Jurkat, Clone E6-1 (cell line): ENCODE measurements at places on chromosomes 3 and 15.

DNA sequence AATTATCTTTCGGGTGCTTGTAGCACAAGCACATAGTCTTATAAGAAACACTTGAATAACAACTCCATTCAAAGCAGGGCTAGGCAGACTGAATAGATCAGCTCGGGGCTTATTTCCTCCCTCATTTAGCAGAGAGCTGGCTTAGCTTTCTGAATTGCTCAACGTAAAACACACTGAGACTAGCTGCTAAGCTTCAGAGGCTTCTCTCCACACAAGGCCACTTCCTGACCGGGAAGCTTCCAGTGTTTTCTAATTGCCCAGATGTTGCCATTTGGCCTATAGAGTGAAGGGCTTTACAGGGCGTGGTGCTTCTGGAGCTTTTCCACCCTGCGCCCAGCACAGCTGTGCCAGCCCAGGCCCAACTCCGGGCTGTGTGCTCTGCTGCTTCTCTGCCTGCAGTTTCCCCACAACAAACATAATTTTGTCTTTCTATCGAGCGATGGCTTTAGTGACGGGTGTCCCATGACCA is 16.6 kb downstream of the FAM240A start:
- no peak for DNase-seq

- no peak for DNase-seq
Observed at GRCh38 chr15:66017792-66018487, 148.6 kb downstream of the RAB11A start.

- no peak for DNase-seq
Observed at GRCh38 chr3:177557548-177557947, 360.3 kb upstream of the TBL1XR1 start.

GRCh38 chr15:23687143-23687470 is at the start of gene NDN:
NDN (minus strand) TSS chr15:23687305; CDS start chr15:23687217, 88 bp downstream.
- peak; percentile 37 for DNase-seq

DNA sequence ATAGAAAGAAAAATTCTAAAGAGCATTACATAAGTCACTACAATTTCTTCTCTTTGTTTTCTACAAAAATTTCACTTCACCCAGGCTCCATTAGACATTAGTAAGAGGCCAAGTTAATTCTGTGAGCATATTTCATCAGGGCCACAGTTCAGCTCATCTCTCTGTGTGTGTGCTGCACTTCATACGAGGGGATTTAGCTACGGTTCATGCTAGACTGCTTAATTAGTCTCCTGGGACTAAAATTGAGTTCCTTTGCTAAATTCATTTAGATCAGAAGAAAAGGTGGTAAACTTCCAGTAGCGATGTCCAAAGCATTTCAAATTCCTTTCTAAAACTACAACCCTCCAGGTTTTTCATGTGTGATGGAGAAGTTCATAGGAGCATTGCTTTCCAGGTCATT is 83.1 kb upstream of the SETMAR start:
- no peak for DNase-seq

GRCh38 chr15:75727031-75727531 is 14.4 kb upstream of the CSPG4 start:
- no peak for DNase-seq
